COR-L47 (cell line): ENCODE measurements at places on chromosomes 3 and 15.

DNA sequence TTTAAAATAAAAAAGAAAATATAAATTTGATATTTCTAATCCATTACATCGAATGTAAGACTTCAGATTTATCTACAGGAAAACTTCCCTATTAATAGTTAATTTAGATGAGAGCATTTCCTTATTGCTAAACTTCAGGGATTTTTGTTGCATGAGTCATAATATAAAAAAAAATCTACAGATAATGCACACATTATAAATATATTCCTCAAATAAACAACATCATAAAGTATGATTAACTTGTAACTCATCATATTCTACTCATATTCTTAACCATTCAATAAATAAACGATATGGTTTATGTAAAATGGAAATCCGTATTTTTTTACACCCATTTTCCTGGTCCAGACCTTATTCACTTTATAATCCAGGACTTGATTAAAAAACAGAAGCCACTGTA, 477.0 kb downstream of the EPHA3 start:
- DNase-seq: no peak

DNA sequence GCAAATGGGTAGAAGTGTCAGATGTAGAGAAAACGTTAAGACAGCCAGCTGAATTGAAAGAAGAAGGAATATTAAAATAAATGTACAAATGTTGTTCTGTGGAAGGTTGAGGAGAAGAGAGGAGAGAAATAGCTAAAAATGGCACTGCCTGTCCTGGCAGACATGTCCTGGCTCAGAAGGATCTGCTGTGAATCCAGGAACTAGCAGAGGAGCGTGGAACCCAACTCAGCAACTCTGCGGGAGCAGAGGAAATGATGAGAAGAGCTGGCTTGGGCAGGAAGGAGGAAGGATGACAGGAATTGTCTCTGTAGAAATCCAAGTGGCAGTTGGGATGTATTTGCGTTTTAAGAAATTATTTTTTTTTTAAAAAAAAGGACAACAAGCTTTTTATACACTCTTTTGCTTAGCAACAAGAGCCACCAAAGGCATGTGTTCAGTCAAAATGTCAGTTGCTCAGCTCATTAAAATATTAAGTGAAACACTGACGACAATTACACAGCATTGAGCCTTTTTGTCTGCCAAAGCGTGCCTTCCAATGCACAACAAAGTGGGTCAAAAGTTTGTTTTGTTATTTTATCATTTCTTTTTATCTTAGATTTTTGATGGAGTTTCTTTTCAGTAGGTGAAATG, 16.1 kb downstream of the NANOGP8 start:
- DNase-seq: no peak

- no peak for DNase-seq
Measured at GRCh38 chr15:33124811-33125210, 69.7 kb downstream of the FMN1 start.

DNA sequence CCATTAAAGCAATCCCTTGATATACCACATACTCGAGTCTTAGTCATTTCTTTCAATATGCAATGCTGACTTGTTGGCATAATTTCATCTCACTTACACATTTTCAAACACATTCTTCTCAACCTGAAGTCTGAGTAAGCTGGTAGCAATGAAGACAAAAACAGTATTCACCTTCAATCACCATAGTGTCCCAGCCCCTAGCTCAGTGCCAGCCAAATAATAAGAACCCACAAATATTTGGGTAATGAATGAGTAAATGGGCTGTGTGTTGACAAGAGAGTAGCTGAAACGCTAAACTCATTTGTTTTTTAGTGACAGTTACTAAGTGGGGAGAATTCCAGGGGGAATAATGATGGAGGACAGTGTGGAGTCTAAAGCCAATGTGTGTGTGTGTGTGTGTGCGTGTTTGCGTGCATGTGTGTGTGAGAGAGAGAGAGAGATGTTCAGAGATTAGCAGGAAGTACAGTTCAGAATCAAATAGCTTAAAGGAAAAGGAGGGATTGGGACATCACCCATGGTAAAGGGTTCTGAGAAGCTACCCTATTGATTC, 165.7 kb downstream of the GAP43 start:
- no peak for DNase-seq
